MCF 10A (cell line): ENCODE measurements at places on chromosomes 5 and 9.
A peak's percentile ranks its signal among the peaks of the same experiment; 100 is the strongest.

GRCh38 chr9:120500733-120501132 lies 79.2 kb downstream of the CDK5RAP2 start:
- DNase-seq = no peak

DNA sequence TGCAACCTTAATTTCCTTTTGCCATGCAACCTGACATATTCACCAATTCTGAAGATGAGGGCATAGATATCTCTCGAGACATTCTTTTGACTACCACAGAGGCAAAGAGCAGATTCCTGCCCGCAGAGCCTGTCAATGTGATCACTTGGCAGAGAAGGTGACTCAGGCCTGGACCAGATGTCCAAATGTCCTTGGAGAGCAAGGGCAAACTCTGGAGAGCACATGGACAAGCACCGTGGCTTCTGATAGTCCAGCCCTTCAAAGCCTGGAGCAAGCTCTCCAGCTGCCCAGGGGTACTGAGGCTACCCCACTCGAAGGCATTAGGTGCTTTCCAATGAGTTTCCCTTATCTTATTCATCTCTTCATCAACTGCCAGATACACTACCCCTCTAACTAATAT lies 50.4 kb upstream of the ALDH1B1 start:
- no peak for DNase-seq

DNA sequence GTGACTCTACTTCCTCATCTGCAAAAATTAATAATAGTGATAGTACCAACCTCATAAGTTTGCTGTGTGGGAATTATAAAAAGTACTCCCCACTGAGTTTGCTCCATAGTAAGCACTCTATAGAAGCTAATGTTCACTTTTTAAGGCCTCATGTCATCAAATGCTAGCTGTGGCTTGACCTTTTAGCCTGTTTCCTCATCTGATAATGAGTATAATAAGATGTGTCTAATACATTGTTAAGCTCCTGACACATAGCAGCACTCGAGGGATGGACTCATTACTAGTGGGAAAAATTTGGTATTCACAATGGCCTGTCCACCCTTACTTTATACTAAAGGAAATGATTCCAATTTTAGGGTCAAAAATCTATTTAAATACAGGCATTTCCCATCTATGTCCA lies 26.1 kb upstream of the CAST start:
- DNase-seq = no peak

DNA sequence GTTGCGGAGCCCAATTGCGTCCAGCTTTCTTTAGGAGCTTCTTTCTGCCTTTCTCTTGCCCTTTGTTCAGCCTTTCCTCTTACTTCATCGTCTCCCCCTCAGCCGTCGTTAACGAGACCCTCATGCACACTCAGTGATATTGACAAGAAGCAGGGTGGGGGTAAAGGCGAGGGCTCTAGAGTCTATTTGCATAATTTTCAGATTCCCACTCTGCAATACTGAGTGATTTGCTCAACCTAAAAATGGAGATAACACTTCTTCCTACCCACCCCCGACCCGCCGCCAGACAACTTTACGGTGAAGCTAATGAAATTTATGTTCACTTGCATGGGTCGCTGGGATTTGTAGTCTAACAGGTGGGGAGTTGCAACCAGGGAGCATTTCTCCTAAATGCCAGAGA lies 1.3 kb upstream of the TBC1D2 start:
- DNase-seq = no peak

GRCh38 chr5:158545949-158546530 lies 553.7 kb downstream of the EBF1 start:
- DNase-seq = no peak

GRCh38 chr5:13477118-13477737 lies 467.3 kb downstream of the DNAH5 start:
- peak; percentile 86 for DNase-seq

DNA sequence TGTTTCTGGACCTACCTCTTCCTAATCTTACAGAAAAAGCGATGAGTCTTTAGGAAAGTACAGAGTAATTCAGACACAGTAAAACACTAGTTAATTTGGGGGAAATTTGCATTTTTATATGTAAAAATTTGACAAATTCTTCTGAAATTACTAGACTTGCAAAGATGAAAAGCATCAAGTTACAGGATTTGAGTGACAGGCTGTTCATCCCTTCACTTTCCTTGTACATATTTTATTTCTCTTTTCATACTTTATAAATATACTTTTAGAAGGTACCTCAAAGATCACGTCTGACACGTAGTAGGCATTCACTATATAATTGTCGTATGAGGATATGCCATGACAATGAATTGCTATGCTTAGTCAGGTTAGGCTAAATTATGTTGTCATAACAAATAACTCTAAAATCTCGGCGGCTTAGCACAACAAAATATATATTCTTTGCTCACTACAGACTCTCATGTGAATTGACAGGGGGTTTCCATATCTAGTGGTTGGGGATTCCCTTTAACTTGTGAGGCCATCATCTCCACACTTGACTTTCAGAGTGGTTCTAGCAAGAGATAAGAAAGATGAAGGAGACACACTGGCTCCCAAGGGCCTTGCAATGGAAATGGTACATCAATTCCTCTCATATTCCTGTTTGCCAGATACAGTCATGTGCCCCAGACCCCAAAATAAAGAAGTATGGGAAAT lies 154.1 kb upstream of the TUT7 start:
- no peak for DNase-seq

- DNase-seq = no peak
These were observed 170.0 kb downstream of the EBF1 start for GRCh38 chr5:158929552-158930218.

GRCh38 chr5:122371511-122372151 lies 59.6 kb downstream of the SNCAIP start:
- DNase-seq = no peak

- no peak for DNase-seq
These were observed 206.2 kb downstream of the NR3C1 start for GRCh38 chr5:143197260-143197656.

- peak; percentile 90 for DNase-seq
These were observed 54.5 kb downstream of the GALNT12 start for GRCh38 chr9:98861781-98862504.
